Effector CD4-positive, alpha-beta T cell (primary cell): ENCODE measurements at places on chromosomes 7 and 10.

GRCh38 chr7:55107946-55108345 is 89.1 kb downstream of the EGFR start:
- no peak for DNase-seq

DNA sequence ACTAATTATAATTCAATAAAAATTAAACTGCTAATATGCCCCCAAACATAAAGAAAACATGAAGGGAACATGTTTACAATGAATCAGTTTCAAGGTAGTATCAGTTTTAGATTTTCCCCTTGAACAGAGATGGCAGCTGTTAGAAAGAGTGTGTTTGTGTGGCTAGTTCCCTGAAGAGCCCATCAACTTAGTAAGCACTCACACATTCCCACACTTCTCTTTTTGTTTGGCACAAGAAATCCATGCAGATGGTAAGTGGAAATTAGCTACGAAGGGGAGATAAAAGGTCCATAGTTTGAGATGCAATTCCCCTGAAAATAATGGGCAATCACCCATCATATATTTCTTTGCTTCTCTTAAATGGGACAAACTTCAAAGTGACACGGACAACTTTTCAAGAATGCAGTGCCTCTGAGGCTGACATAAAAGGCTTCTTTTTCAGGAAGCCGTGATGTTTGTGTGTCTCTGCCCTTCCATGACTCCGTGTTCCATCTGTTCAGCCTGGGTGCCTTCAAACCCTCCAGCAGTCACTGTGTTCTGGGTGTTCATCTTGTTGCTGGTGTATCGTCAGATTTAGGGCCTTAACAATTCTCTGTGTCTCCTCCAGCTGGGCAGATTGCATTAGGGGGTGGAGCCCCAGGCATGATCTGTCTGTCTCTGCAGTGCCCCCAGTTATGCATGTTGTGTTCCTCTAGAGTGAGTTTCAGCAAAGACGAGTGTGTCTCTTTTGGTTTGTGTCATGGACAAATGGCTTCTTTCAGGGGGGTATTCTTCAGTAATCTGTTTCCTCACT is 259.5 kb upstream of the NPY start:
- no peak for DNase-seq

GRCh38 chr10:74383642-74384041 is 232.6 kb downstream of the ADK start:
- DNase-seq, result no peak

GRCh38 chr7:151018421-151019129 is 5.7 kb downstream of the ATG9B start:
- peak; percentile 31 for DNase-seq

DNA sequence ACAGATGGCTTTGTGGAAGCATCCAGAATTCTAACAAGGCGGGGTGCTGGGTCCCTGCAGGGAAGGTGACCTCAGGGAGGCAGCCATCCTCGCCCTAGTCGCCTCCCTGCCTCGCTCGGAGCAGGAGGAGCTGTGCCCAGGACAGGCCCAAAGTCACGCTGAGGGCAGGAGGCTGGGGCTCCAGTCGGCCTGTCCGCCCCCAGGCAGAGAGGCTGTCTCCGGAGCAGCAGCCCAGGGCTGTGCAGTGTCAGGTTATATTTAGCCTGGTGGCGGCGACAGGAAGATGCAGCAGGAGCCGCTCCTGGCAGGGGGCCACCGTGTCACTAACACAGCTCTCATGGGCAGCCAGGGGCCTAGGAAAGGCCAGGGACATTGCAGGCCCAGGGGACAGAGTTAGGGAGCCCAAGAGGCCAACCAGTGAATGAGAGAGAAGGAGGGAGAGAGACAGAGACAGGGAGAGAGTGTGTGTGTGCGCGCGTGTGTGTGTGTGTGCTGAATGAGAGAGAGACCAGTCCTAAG is 13.5 kb downstream of the KCNH2 start:
- no peak for DNase-seq
